ENCODE measurements at places on chromosomes 6 and 20. TPM values are rescaled to one million over a fixed set of nuclear protein-coding genes. Genes with fewer than 3 reads are reported as not detected.

GRCh38 chr6:37731888-37732287, 34.2 kb upstream of the MDGA1 start:
- peaks cover 24% of the 10 kb centered on the region for H3K27me3 ChIP-seq
- H3K27ac ChIP-seq: no peak overlapping the region
- no peak overlapping the region for H3K4me3 ChIP-seq
- H3K36me3 ChIP-seq: no peaks in the 10 kb centered on the region
- DNase-seq: no peak

GRCh38 chr6:167089243-167090142, 33.4 kb upstream of the CCR6 start:
- peaks cover 3% of the 10 kb centered on the region for H3K4me1 ChIP-seq
- no peak overlapping the region for H3K4me3 ChIP-seq

DNA sequence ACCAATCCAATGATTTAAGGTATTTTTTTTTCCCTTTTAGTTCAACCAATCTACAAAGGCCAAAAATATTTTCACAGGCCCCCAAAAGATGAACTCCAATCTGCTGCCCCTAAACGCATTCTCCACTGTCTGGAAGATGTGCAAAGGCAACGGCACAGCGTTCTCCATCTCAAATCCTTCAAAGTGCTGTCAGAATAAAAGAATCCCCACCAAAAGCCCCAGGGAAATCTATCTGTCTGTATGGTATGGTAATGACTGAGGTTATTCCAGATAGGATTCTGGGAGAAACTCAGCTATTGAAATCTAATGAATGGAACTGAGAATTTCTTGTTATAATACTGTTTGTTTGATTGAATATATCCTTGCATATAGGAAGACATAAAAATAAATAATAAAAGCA, 217.8 kb upstream of the CCN2 start:
- no peak overlapping the region for H3K4me3 ChIP-seq
- no peaks in the 10 kb centered on the region for H3K27me3 ChIP-seq
- no peaks in the 10 kb centered on the region for H3K36me3 ChIP-seq
- H3K4me1 ChIP-seq: peaks cover 4% of the 10 kb centered on the region
- no peak for DNase-seq

MAP7 gene
- 101 TPM for total RNA-seq

DNA sequence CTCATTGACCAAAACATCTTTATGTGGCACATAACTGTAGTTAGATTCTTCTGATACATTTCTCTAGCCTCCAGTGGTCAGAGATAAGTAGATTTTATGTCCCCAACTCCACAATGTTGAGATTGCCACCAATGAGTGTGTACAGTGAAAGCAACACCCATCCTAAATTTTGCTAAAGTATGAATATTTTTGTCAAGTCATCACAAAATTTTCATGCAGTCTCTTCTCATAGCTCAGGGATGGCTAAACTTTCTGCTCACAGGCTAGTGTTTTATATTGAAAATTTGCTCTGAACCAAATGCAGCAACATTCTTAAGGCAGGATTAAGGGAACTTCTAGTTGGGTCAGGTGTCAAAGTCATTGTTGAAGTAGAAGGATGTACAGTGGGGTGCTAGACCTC, 203.6 kb downstream of the NKAIN2 start:
- no peak for DNase-seq
- no peaks in the 10 kb centered on the region for H3K27me3 ChIP-seq
- no peak overlapping the region for H3K27ac ChIP-seq
- H3K36me3 ChIP-seq: no peaks in the 10 kb centered on the region
- H3K4me3 ChIP-seq: no peak overlapping the region
- peaks cover 25% of the 10 kb centered on the region for H3K4me1 ChIP-seq

TDRD6 gene
- 0.17 TPM for total RNA-seq

GRCh38 chr6:52152711-52153160, 33.4 kb upstream of the IL17A start:
- peaks cover 8% of the 10 kb centered on the region for H3K4me1 ChIP-seq
- DNase-seq: no peak
- no peaks in the 10 kb centered on the region for H3K27me3 ChIP-seq

DNA sequence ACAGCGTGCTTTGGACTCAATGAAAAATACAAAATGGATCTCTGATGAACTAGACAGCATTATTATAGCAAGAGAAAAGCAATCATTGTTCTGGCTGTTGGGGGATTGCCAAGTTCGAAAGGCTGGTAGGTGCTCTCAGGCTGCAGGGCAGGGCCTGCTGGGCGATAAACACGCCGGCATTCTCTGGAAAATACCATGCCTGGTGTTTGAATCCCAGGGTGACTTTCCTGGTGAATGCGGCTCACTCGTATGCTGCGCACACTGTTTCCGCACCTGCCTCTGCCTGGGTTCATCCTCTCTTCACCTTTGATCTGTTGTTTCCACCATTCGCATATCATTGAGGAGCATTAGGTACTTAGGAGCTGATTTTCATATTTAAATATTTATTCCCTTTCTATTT, 37.4 kb downstream of the GCNT2 start:
- peaks cover 18% of the 10 kb centered on the region for H3K4me1 ChIP-seq
- peaks cover 2% of the 10 kb centered on the region for H3K36me3 ChIP-seq
- no peak for DNase-seq
- no peak overlapping the region for H3K27ac ChIP-seq
- H3K27me3 ChIP-seq: peaks cover 62% of the 10 kb centered on the region

SRSF12 gene
- 22.2 TPM for total RNA-seq

DNA sequence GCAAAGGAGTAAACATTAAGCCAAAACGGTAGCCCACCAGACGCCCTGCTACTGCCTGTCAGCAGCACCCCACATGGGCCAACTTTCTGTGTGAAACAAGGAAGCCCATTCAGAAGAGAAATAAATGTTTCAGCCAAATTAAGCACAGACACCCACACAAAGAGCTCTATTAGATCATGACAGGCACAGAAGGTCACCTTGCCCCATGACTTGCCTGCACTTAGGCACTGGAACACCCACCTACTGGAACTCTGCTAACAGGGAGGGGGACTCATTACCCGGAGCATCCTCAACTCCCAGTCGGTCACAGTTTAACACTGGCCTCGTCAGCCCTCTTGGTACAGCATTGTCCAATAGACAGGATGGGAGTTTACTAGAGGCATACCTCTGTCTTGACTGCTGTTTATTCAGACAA, 31.8 kb downstream of the GFOD1 start:
- H3K36me3 ChIP-seq: no peaks in the 10 kb centered on the region
- no peaks in the 10 kb centered on the region for H3K4me1 ChIP-seq
- peaks cover 14% of the 10 kb centered on the region for H3K27me3 ChIP-seq
- no peak overlapping the region for H3K4me3 ChIP-seq

GRCh38 chr6:42279966-42280629, 62.4 kb upstream of the MRPS10 start:
- H3K36me3 ChIP-seq: no peaks in the 10 kb centered on the region
- no peak overlapping the region for H3K27ac ChIP-seq
- DNase-seq: no peak

- no peak overlapping the region for H3K27ac ChIP-seq
- DNase-seq: no peak
- no peak overlapping the region for H3K4me3 ChIP-seq
- H3K36me3 ChIP-seq: no peaks in the 10 kb centered on the region
These were observed 29.9 kb upstream of the AGPAT4 start for GRCh38 chr6:161303628-161304340.

DNA sequence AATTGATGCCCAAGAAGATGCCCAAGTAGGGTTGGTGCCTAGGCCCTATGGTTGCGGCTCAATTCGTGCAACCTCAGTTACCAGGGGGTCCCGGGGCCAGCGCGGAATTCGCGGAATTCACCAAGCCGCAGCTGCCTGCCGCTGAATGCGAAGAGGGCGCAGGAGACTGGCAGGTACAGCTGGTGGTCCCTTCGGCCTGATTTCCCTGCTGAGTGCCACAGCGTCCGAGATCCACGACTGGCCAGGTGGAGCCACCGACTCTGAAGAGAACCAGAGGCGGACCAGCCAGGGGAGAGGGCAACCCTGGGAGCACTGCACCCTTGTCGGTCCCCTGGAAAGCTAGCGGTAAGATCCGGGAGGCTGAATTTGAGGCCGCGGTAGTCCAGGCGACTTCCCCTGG, 6.8 kb upstream of the TFAP2D start:
- DNase-seq: no peak
- H3K27me3 ChIP-seq: peaks cover 100% of the 10 kb centered on the region
- H3K4me3 ChIP-seq: no peak overlapping the region
- no peak overlapping the region for H3K27ac ChIP-seq
- H3K36me3 ChIP-seq: no peaks in the 10 kb centered on the region

ETV7 gene
- not detected for total RNA-seq

EFCAB8 gene
- 0.29 TPM for total RNA-seq

DNA sequence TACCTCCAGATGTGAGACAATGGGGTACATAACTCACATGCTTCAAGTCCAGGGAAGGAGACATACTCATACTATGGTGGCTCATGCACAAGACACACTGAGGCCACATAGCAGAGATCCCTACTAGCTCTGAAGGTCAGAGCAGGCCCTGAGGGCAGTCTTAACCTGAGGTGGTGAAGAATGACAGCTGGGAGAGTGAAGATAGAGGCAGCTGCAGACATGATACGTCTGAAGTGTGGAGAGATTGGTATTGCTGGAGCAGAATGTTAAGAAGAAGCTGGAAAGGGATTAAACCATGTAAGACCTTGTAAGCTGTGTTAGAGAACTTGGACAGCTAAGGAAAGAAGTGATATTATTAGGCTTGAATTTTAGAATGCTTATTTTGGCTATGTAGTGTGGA, 32.9 kb downstream of the PGM3 start:
- H3K4me3 ChIP-seq: no peak overlapping the region
- H3K4me1 ChIP-seq: no peaks in the 10 kb centered on the region
- no peak overlapping the region for H3K27ac ChIP-seq

GABRR1 gene
- not detected for total RNA-seq

CCM2L gene
- 1.5 TPM for total RNA-seq

ABHD16B gene
- total RNA-seq: not detected

GRCh38 chr6:152651986-152652385, 14.8 kb upstream of the SYNE1 start:
- no peaks in the 10 kb centered on the region for H3K4me1 ChIP-seq
- H3K27ac ChIP-seq: no peak overlapping the region
- H3K36me3 ChIP-seq: no peaks in the 10 kb centered on the region
- no peak for DNase-seq
- H3K4me3 ChIP-seq: no peak overlapping the region

GRCh38 chr6:125558241-125558843, 191.1 kb upstream of the HEY2 start:
- peaks cover 4% of the 10 kb centered on the region for H3K4me1 ChIP-seq
- H3K4me3 ChIP-seq: no peak overlapping the region
- no peak for DNase-seq
- no peaks in the 10 kb centered on the region for H3K36me3 ChIP-seq

TNNC2 gene
- not detected for total RNA-seq

DNA sequence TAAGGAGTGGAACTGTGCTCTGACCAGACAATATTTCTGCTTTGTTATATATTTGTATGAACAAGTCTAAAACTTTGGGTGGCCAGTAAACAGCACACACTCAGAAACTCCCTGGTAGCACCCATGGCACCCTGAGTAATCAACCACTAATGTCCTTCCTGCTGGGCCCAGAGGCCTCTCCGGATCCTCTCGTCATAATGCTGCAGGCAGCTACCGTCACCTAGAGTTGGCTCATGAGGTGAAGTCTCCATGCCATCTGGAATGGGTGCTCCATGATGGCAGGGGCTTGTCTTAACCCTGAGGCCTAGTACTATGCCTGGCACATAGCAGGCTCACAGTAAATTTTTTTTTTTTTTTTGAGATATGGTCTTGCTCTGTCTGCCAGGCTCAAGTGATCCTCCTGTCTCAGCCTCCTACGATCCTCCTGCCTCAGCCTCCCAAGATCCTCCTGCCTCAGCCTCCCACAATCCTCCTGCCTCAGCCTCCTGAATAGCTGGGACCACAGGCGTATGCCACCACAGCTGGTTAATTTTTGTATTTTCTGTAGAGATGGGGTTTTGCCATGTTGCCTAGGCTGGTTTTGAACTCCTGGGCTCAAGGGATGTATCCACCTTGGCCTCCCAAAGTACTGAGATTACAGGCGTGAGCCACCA, 3.0 kb upstream of the SDCBP2 start:
- H3K36me3 ChIP-seq: peaks cover 5% of the 10 kb centered on the region
- no peak overlapping the region for H3K27ac ChIP-seq
- no peak overlapping the region for H3K4me3 ChIP-seq
- H3K4me1 ChIP-seq: peaks cover 10% of the 10 kb centered on the region
- no peak for DNase-seq
- no peaks in the 10 kb centered on the region for H3K27me3 ChIP-seq

TINAG gene
- not detected for total RNA-seq

- H3K27me3 ChIP-seq: no peaks in the 10 kb centered on the region
- no peak for DNase-seq
- H3K4me3 ChIP-seq: no peak overlapping the region
- peaks cover 10% of the 10 kb centered on the region for H3K4me1 ChIP-seq
- no peak overlapping the region for H3K27ac ChIP-seq
These were observed 61.7 kb upstream of the MAP3K4 start for GRCh38 chr6:160929831-160930230.

TRIM10 gene
- total RNA-seq: not detected

KIF25 gene
- not detected for total RNA-seq

DNA sequence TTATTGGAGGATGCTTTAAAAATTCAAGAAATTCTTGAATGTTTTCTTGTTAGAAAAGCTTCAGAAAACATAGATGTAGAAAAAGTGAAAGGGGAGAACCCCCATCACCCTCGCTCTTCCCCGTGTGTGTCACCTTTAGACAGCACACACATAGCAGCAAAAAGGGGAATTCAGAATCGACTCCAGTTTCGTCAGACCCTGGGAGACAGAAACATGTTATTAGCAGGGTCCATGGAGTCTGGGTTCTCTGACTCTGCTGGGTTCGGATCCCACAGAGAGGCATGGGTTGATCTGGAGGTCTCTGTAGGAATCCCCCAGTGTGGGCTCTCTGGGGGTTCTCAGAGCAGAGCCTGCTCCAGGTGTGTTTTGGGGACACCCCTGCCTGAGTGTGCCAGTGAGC, 43.7 kb downstream of the ARHGAP40 start:
- peaks cover 78% of the 10 kb centered on the region for H3K27me3 ChIP-seq
- no peak overlapping the region for H3K27ac ChIP-seq
- peaks cover 7% of the 10 kb centered on the region for H3K4me1 ChIP-seq
- H3K36me3 ChIP-seq: no peaks in the 10 kb centered on the region
- DNase-seq: no peak
- no peak overlapping the region for H3K4me3 ChIP-seq

FAM209A gene
- total RNA-seq: 0.69 TPM

PSMB9 gene
- total RNA-seq: not detected

DYNLT1 gene
- 124 TPM for total RNA-seq

ENPP5 gene
- 13.4 TPM for total RNA-seq

LAMA2 gene
- 0.42 TPM for total RNA-seq

GRCh38 chr20:57882451-57883161, 172.8 kb upstream of the PMEPA1 start:
- H3K27ac ChIP-seq: no peak overlapping the region
- H3K4me3 ChIP-seq: no peak overlapping the region
- peaks cover 61% of the 10 kb centered on the region for H3K27me3 ChIP-seq
- no peaks in the 10 kb centered on the region for H3K4me1 ChIP-seq

HCK gene
- total RNA-seq: not detected

- H3K27ac ChIP-seq: peak overlapping the region; percentile 95
- no peak for DNase-seq
- peaks cover under 1% of the 10 kb centered on the region for H3K36me3 ChIP-seq
- H3K27me3 ChIP-seq: no peaks in the 10 kb centered on the region
- peaks cover 21% of the 10 kb centered on the region for H3K4me1 ChIP-seq
These were observed 39.2 kb upstream of the CLDN20 start for GRCh38 chr6:155224618-155225017.

- no peak for DNase-seq
- H3K27ac ChIP-seq: no peak overlapping the region
- H3K4me1 ChIP-seq: peaks cover 2% of the 10 kb centered on the region
- no peaks in the 10 kb centered on the region for H3K27me3 ChIP-seq
- no peaks in the 10 kb centered on the region for H3K36me3 ChIP-seq
- no peak overlapping the region for H3K4me3 ChIP-seq
These were observed 149.7 kb downstream of the HTR1B start for GRCh38 chr6:77313595-77313994.

FAM209B gene
- not detected for total RNA-seq

GRCh38 chr6:4380881-4381281, 245.5 kb upstream of the ECI2 start:
- H3K36me3 ChIP-seq: no peaks in the 10 kb centered on the region
- H3K4me3 ChIP-seq: no peak overlapping the region
- no peak overlapping the region for H3K27ac ChIP-seq
- no peaks in the 10 kb centered on the region for H3K4me1 ChIP-seq

All from progenitor cell of endocrine pancreas (in vitro differentiated cells).